Renal cortex interstitium (tissue), 15 donors: ENCODE measurements at places on chromosomes 12 and 14.
A peak's percentile ranks its signal among the peaks of the same experiment; 100 is the strongest.

DNA sequence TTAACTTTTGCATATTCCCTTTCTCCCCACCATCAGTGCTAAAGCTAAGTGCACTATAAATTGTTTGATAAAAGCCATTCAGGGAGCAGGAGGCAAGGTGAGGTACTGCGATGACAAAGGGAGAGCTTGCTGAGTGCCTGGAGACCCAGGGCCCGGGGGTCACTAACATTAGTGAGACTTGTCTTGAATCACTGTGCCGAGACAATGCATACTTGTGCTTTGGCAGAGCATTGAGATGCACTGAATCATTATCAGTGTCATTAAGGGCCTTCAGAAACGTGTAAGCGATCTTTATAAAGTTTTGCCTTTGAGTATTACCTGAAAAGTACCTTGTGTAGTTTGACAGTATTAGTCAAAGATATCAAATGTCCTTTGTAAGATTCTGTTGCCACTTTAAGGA, 447.5 kb downstream of the PCNX1 start:
- no peak for DNase-seq

GRCh38 chr12:24937553-24938244, 11.2 kb downstream of the BCAT1 start:
- DNase-seq, result no peak

DNA sequence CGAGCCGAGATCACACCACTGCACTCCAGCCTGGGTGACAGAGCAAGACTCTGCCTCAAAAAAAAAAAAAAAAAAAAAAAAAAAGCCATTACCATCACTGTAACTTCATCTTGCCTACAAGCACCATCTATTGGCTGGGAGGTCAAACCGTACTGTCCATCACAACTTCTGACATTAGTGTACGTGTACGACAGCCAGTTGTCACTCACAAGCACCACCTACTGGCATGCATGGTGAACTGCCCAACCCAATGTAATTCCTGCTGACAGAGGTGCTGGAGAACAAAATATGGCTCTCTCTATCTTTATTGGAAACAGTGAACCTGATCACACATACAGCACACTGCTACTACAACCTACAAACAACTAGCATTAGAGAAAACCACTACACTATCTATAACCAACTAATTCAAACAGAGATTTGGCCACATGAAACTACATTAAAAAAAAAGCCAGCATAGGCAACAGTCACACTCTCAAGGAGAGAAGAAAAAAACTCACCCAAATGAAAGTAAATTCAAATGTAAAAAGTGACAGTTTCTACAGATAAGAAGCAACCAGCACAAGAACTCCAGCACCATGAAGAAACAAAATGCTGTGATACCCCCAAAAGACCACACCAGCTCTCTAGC, 82.3 kb downstream of the PUS7L start:
- DNase-seq, result no peak

GRCh38 chr12:94571556-94571955, 78.8 kb downstream of the TMCC3 start:
- peak; percentile 47 for DNase-seq

DNA sequence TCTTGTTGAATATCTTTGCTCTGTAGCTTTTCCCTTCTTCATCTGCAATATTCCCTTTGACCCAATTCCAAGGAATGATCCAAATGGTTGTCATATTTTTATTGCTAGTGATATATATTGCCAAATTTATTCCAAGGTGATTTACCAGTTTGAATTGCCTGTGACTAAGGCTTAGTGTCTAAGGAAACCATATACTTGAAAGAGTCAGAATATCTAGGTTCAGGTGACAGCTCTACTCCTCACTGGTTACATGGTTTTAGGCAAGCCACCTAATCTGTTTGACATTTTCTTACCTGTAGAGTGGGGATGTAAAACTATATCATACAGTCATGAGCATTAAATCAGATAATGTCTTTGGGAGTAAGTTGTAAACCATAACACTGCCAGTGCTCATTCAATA, 473.8 kb downstream of the NPAS3 start:
- no peak for DNase-seq

DNA sequence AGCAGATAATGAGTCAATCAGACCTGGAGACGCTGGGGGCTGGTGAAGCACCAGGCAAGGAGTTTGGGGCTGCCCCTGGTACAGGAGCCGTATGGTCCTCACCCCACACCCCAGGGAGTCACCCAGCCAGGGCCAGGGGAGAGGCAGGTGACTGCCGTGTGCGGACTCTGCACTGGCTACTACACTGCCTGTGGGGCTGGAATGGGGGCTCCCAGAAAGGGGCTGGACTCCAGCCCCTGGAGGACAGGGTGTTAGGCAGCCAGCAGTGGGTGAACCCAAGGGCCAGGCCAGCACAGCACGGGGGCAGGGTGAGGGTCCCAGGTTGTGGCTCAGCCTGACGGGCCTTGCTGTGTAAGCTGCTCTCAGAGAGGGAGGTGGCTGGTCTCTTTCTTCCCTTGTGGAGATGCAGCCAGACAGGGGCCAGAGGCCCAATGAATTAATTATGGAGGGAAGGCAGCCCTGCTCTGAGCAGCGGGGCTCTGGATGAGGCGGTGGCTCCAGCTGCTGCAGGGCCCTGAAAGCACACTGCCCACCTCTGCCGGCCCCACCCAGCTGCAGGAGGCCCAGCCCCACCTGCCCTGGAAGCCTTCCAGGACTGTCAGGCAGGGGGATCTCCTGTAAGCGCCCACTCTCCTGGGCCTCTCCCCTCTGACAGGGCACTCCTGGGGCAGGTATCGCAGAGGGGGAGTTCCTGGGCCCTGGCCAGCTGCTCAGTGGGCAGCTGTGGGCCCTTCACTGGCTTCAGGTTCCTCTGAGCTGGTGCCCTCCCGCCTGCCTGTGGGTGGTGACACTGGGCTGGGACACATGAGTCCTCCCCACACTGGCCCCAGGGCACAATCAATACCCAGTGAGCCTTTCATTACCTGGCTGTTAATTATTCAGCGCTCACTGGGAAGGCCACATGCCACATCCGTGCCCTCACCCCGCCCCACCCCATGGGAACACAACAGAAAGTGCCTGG, 142.5 kb upstream of the C14orf180 start:
- no peak for DNase-seq

GRCh38 chr14:74085047-74085637, 386 bp downstream of the LIN52 start:
- DNase-seq, result peak; percentile 31

DNA sequence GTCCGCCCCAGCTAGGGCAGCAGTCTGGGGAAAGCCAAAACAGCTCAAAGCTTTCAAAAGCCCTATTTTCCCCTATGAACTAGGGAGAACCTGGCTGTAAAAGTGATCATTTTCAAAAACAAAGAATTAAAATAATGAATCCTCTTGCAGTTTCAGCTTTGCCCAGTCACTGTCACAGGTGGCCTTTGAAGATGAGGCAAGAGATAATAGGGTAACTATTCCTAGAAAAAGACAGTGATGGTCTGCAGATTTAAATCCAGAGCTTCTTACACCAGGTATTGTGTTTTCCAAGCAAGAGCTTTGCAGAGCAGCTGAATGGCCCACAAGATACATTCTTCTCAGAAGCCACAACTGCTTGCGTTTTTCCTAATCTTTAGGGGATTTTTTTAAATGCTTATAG, 80.2 kb upstream of the NUDT4 start:
- no peak for DNase-seq

GRCh38 chr14:20350860-20351259, 7.4 kb downstream of the PARP2 start:
- no peak for DNase-seq

GRCh38 chr12:8226355-8226754, 1.1 kb downstream of the FAM90A1 start:
- no peak for DNase-seq

- no peak for DNase-seq
These were observed 9.6 kb upstream of the HSPB8 start for GRCh38 chr12:119169150-119169549.

DNA sequence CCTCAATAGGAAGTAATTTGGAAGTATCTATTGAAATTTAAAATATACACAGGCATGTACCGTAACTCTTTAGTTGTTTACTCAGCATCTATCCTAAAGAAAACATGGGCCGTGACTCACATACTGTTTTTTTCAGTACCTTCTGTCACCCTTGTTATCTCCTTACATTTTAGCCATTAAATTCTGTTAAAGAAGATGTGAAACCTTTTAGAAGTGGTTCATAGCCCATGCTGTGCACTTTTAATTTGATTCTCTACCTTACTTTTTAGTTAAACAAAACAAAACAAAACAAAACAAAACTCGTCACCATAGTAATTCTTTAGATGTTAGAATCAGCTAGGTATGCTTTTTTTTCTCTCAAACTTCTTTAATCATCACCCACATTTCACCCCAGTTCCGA, 494.4 kb upstream of the RGS6 start:
- DNase-seq, result no peak
